ENCODE measurements at places on chromosomes 2 and 18.
A peak's percentile ranks its signal among the peaks of the same experiment; 100 is the strongest.

- no peak for DNase-seq
These were observed 204 bp downstream of the FAM110C start for GRCh38 chr2:46131-46470.

- no peak for DNase-seq
These were observed 125.5 kb downstream of the MC4R start for GRCh38 chr18:60247103-60247502.

- no peak for DNase-seq
These were observed 25.3 kb upstream of the ASPRV1 start for GRCh38 chr2:69986691-69987090.

DNA sequence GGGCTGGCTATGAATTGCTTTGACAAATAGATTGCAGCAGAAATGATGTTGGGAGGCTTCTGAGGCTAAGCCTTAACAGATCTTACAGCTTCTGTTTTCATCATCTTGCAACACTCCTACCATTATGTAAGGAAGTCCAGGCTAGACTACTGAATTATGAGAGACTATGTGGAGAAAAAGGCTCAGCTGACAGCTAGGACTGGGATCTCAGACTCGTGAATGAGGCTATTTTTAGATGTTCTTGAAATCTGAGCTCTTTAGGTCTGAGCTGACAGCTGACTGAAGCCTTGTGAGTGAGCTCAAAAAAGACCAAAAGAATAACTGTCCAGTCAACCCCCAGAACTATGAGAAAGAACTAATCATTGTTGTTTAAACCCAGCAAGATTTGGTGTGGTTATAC lies 70.3 kb downstream of the VWC2L start:
- peak; percentile 8 for DNase-seq

DNA sequence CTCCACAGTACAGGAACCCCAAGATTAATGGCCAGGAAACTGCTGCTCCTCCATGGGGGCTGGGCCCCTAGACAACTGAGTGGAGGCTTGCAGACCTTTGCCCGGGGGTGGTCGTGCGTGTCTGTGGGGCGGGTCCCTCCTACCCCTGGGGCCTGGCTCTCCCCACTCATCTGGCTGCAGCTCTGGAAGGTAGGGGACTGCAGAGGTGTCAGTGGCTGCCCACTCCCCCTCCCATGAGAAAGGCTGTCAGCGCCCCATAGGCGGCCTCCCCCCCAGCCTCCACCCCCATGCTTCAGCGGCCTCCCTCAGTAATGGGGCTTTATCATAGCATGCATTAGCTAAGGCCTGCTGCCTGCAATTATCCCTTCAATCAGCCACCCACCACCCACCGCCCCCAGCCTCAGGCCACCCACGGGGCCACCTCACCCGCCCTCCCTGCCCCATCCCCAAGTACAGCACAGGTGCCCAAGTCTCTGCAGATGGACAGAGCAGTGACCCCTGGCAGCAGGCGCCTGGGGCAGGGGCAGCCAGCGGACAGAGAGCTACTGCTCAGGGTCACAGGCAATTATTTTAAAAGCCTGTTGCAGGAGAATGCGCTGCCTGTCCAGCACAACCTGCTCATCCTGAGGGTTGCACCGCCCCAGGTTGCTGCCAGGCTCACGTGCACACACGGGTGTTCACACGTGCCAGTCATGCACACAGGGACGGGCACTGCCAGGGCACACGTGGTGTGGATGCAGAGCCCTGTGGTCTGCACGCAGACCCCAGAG lies 9.1 kb upstream of the ECEL1 start:
- no peak for DNase-seq

DNA sequence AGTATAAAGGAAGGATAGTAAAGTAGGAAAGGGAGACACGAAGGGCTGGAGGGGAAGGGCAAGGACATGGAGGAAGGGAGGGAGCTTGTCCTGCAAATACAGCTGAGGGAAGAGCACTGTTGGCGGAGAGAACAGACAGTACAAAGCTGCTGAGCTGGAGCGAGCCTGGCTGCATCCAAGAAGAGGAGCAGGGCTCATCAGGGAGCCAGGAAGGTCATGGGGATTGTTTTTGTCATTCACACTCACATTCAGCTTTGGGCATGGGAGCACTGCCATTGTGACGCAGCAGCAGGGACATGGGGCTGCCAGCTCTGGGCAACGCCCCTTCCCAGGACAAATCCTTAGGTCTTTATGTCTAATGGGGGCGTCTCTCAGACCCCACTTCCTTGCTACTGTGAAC lies 125.1 kb downstream of the COPS8 start:
- DNase-seq, result no peak

GRCh38 chr18:12391487-12392165 lies 14.6 kb upstream of the AFG3L2 start:
- DNase-seq, result peak; percentile 50

GRCh38 chr2:111695441-111696007 lies 188.5 kb downstream of the ANAPC1 start:
- no peak for DNase-seq

- DNase-seq, result no peak
These were observed 158.1 kb upstream of the SLC39A10 start for GRCh38 chr2:195498839-195499490.

GRCh38 chr2:73072129-73072395 lies 550 bp upstream of the SFXN5 start:
- DNase-seq, result peak; percentile 37

- DNase-seq, result no peak
These were observed 123.5 kb downstream of the GLI2 start for GRCh38 chr2:120859128-120859527.

DNA sequence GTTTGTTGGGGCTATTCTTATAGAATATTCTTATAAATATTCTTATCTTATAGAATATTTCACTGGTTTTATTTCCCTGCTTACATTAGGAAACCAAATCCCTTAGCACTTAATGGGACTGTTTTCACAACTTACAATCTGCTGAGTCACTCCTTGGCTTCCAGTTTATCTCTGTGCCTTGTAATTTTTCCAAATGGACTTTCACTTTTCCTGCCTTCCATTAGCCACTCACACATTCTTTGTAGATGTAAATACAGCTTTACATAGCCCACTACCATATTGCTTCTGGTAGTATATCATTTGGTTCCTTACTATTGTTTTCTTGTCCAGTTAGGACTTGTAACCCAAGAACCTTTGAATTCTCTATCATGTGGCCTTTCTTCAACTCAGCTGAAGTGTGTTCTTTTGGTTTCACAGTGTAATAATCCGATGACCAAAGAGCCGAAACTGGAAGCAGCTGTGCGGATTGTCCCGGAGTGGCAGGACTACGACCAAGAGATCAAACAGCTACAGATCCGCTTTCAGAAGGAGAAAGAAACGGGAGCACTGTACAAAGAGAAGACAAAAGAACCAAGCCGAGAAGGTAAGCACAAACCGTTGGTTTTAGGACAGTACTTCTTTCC lies 96.1 kb downstream of the UGGT1 start:
- peak; percentile 26 for DNase-seq

DNA sequence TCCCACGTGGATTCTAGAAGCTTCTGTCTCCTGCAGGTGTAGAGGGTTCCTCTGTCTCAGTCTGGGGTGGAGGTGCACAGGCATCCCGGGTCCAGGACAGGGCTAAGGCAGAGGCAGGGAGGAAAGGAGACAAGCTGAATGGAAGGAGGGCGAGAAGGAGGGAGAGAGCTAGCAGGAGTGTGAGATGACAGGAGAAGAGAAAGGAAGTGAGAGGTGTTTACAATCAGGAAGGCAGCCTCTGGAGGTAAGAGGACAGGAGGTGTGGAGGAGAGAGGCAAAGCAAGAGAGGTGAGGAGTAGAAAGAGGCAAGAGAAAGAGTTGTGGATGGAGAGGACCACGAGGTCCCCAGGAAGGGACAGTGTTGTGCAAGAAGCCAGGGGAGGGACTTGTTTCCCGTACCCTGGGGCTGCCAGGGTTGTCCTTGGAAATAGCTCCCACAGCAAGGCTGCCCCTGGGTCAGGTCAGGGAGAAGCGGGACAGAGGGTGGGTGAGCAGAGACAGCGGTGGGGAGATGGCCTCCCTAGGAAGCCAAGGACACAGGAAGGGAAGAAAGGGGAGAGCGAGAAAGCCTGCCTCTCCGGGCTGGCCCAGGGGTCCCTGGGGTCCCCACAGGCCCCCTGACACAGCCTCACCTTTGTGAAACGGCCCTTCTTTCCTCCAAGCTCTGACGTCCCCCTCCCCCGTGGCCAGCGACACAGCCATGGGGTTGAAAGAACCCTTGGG lies 136.9 kb downstream of the CYP26B1 start:
- DNase-seq, result no peak

- peak; percentile 75 for DNase-seq
These were observed 95.6 kb downstream of the TNFRSF11A start for GRCh38 chr18:62420513-62421209.

GRCh38 chr2:71460595-71461303 lies 7.4 kb downstream of the DYSF start:
- DNase-seq, result no peak

- DNase-seq, result no peak
These were observed 261.9 kb downstream of the DYSF start for GRCh38 chr2:71715241-71715750.

GRCh38 chr2:21330786-21331391 lies 207.1 kb downstream of the TDRD15 start:
- peak; percentile 19 for DNase-seq

GRCh38 chr2:61814539-61815160 lies 39.2 kb downstream of the FAM161A start:
- no peak for DNase-seq

- peak; percentile 59 for DNase-seq
These were observed 22.6 kb upstream of the SULT1C3 start for GRCh38 chr2:108217211-108217610.

GRCh38 chr2:152322222-152322621 lies 12.8 kb upstream of the FMNL2 start:
- DNase-seq, result no peak

- no peak for DNase-seq
These were observed 194.4 kb upstream of the SPRED2 start for GRCh38 chr2:65626831-65627230.

- peak; percentile 3 for DNase-seq
These were observed 12.2 kb upstream of the BOD1L2 start for GRCh38 chr18:57134618-57135135.

DNA sequence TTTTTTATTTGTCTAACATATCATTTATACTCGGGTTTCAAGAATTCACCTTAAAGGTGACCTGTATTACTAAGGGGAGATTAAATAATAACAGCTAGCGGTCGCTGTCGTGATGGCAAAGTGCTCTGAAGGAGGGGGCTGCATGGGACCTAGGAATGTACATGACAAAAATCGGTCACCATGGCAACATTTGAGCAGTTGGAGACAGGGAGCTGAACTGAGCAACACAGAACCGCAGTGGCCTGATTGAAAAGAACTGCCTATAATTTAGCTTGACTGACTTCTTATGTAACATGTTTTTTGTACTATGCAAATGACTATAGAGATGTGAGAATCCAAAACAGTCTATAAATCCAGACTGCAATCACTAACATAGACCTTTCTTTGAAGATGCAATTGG lies 34.3 kb upstream of the EPHA4 start:
- no peak for DNase-seq

GRCh38 chr2:64201151-64201550 lies 56.9 kb upstream of the PELI1 start:
- DNase-seq, result no peak

GRCh38 chr2:170928036-170928823 lies 823 bp upstream of the GORASP2 start:
- DNase-seq, result peak; percentile 56

GRCh38 chr2:20200697-20201555 lies 24.0 kb downstream of the SDC1 start:
- no peak for DNase-seq

- DNase-seq, result no peak
These were observed 5.5 kb downstream of the WDSUB1 start for GRCh38 chr2:159281002-159281401.

GRCh38 chr2:108193251-108193650 lies 46.5 kb upstream of the SULT1C3 start:
- peak; percentile 82 for DNase-seq

DNA sequence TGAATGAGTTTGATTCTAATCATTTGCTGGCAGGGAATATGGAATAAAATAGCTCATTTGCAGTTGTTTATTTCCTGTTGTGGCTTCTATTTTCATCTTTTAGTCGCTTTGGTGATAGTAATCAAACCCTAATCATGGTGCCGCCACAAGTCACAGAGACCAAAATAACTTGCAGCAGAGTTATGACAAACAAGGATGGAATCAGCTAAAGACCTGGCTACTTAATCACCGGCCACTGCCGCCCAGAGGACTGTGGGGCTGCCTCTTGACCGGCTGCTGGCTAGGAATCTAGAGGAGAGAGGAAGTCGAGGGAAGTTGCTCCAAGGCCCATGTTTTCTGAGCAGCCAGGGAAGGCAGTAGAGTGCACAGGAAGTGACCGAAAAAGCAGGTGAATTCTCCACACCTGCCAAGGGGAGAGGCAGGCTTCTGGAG lies 5.1 kb upstream of the SMAD7 start:
- DNase-seq, result peak; percentile 63

DNA sequence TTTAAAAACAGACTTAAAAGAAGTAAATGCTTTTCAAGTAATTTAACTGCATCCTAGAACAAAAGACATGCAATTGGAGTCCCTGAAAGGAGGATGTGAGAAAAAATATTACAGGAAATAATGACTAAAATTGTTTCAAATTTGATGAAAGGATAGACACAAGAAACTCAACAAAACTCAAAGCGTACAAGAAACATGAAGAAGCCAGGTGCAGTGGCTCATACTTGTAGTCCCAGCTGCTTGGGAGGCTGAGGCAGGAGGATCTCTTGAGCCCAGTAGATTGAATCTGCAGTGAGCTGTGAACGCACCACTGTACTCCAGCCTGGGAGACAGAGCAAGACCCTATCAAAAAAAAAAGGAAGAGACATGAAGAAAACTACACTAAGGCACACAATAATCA lies 118.1 kb upstream of the SLC39A10 start:
- DNase-seq, result no peak

- no peak for DNase-seq
These were observed 68.8 kb upstream of the SPTBN1 start for GRCh38 chr2:54387059-54387991.

- no peak for DNase-seq
These were observed 1.7 kb downstream of the PAX3 start for GRCh38 chr2:222296911-222297599.

GRCh38 chr18:22667616-22668422 lies 250.1 kb upstream of the CTAGE1 start:
- DNase-seq, result peak; percentile 88
